ENCODE measurements at places on chromosomes 3 and 15. TPM values are rescaled to one million over a fixed set of nuclear protein-coding genes. Genes with fewer than 3 reads are reported as not detected.

DNA sequence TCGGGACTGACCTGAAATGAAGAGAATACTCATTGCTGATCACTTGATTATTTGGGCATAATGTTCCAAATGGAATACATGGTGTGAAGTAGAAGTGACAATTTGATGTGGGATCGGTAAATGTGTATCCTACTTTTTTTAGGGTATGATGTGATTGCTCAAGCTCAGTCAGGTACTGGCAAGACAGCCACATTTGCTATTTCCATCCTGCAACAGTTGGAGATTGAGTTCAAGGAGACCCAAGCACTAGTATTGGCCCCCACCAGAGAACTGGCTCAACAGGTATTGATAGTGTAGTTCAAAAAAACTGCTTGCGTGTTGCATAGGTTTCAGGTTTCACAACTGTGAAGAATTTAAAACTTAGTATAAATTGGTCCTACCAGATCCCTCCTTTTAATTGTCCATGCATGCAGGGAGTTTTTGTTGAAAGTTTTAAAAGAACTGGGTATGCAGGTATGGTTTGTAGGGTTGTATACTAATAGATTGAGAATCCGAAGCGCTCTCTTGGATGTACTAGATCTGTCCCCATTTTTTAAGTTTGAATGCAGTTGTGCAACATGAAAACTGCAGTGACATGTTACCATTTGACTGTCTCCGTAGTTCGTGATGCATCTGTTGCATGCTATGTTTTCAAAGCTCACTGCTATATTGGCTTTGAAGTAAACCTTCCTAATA lies 1.6 kb downstream of the EIF4A2 start:
- no peak for DNase-seq

GRCh38 chr3:71026634-71027578 lies 556.6 kb downstream of the FOXP1 start:
- DNase-seq: no peak

GAP43 gene
- not detected for total RNA-seq

DNA sequence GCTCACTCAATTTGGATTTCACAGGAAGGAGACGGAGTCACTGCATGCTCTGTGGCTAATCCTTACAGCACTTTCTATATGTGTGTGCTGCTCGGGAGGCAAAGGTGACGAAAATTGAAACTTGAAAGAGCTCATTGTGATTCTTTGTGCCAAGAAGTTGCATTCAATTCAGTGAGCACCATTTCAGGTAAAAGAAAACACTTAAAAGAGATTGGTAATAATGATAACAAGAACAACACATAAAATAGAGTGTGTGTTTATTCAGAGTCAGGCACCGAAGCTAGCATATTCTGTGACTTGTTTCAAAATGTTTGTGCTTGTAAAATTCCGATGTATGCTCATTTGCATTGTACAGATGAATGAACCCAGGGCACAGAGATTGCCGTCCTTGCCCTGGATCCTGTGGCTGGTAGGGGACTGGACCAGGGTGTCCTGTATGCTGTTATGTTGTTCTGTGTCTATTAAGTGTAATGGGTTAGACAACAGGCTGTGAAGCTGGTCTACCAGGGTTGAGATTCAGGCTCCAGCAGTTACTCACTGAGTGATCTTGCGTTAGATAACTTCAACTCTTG lies 193.3 kb upstream of the PROK2 start:
- no peak for DNase-seq

ROBO1 gene
- total RNA-seq: 0.64 TPM

DNA sequence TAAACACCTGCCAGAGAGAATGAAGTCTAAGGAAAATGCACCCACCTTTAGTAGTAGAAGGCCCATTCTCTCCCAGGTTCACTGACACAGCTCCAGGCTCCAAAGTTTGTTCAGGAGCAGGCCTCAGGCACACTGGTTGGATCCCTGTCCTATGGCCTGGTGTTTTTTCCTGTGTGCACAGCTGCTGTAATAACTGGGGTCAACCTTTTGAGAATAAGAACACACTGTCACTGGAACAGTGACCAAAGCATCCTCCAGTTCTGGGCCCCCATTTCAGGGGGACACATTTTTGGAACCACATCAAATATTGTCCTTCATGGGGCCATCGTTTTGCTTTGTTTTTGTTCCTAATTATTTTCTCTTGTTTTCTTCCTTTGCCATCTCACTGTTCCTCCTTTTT lies 95.8 kb downstream of the ARNT2 start:
- DNase-seq: no peak

RTP1 gene
- total RNA-seq: not detected

DNA sequence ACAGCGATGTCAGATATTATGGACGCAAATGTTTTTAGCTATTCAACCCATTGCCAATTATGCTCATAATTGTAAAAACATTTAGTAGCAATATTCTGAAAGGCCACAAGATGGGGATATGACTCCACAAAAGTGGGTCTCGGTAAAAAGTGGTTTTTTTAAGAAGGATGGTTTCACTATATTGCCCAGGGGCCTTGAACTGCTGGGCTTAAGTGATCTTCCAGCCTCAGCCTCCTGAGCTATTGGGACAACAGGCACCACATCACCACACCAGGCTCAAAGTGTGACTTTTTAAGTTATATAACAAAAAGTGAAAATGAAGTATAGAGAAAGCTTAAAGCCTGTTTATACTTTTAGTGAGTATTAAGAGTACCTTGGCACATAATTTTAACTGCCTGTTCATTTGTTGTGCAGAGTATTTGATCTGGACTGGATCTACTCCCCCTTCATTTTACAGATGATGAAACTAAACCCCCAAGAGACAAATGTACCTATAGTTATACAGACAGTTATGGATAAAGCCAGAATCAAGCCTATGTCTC lies 9.4 kb downstream of the NAA50 start:
- peak; percentile 69 for DNase-seq

GRCh38 chr3:112615989-112616731 lies 24.8 kb downstream of the CCDC80 start:
- DNase-seq: no peak

DNA sequence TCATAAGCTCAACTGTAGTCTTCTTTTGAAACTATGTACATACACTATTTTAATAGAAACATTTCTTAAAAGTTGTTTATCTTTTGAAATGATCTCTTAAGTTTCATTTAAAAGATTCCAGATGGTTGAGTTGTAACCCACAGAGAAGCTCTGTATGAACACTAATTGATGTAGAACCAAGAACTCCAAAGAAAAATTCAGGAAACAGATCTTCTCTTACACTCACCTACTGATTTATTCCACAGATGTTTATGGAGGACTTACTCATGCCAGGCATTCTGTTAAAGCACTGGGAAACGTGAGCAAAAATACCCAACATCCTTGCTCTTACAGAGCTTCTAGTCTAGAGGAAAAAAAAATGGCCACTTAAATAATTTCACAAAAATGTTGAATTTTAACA lies 551.1 kb downstream of the NAALADL2 start:
- no peak for DNase-seq

- no peak for DNase-seq
Measured at GRCh38 chr3:78900880-78901279, 866.9 kb downstream of the ROBO1 start.

RASGRP1 gene
- 0.13 TPM for total RNA-seq

CACNA1D gene
- not detected for total RNA-seq

- no peak for DNase-seq
Measured at GRCh38 chr3:21377071-21377769, 373.8 kb downstream of the ZNF385D start.

RAB11A gene
- total RNA-seq: 126 TPM

- DNase-seq: no peak
Measured at GRCh38 chr3:25944329-25944728, 154.4 kb downstream of the OXSM start.

GRCh38 chr15:64137226-64137833 lies 14.2 kb upstream of the SNX22 start:
- no peak for DNase-seq

BCHE gene
- total RNA-seq: 15.4 TPM

CDHR4 gene
- total RNA-seq: not detected

MUC4 gene
- total RNA-seq: not detected

- no peak for DNase-seq
Measured at GRCh38 chr15:38260077-38260476, 7.4 kb downstream of the SPRED1 start.

- DNase-seq: no peak
Measured at GRCh38 chr3:14425581-14426304, 23.3 kb downstream of the SLC6A6 start.

GOLGA8G gene
- total RNA-seq: not detected

DNA sequence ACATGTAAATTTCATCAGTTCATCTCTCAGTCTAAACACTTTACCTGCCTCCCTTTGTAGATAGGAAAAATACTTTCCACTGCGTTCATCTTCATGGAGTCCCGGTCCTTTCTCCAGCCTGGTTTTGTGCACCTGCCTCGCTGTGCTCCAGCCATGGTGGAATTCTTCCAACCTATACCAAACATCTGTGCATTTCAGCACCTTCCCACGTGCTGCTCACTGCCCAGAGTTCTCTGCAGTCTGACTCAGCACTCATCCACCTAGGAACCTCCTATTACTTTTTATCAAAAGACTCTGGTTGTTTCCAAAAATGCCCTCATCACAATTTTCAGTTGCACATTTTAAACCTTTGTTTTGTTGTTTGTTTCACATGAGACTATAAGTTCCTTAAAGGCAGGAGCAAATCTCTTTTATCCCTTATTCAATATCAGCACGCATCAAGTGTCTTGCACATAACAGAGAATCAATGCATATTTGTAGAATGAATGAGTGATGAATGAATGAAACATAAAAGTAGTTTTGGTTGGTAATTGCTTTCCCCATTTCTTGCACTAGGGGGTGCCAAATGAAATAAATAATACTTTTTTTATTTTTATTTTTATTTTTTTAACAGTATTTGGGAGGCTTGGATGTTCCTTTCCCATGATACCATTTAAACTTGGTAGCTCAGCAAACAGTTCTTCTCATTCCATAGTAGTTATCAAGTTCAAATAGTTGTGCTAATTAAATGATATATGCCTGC lies 30.2 kb upstream of the ADAMTS9 start:
- DNase-seq: no peak

FRMD4B gene
- total RNA-seq: 67.8 TPM

- DNase-seq: no peak
Measured at GRCh38 chr3:182241766-182242488, 530.2 kb downstream of the SOX2 start.

TBC1D23 gene
- total RNA-seq: 30.2 TPM

TGM4 gene
- 0.13 TPM for total RNA-seq

KNG1 gene
- not detected for total RNA-seq

CAMK2N2 gene
- total RNA-seq: not detected

DNA sequence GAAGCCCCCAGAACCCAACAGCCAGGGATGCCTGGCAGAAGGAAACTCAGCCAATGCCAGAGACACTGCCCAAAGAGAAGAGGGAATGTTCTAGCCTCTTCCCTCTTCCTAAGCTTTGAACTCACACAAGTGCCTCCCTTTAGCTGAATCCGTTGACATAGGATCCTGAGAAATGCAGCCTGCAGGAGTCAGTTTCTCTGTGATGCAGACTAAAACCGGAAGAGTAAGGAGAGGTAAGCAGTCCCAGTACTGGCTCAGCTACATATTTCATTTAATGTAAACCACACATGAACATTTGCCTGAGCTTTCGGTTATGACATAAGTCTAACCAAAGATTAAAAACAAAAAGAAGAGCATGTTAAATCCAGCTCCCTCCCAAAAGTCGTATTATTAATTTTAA lies 768.7 kb downstream of the TBL1XR1 start:
- DNase-seq: no peak

GRCh38 chr3:57110798-57111197 lies 50.3 kb downstream of the SPATA12 start:
- no peak for DNase-seq

DNA sequence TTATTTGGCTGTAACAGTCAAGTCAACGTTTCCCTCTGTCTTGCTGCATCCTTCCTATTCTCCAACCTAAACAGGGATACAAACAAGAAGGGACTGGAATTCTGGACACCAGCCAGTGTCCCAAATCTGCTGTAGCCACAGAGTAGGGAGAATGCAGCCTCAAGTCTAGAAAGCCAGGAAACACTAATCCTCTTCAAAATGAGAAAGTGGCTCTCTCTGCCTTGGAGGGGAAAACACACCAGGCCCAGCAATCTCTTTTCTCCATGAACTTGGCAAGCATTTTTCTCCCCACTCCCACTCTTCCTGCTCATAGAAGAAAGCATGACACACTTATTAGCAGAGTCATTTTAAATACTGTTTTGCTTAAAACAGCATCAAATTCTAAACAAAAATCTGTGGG lies 781.7 kb downstream of the SQOR start:
- DNase-seq: no peak

DNA sequence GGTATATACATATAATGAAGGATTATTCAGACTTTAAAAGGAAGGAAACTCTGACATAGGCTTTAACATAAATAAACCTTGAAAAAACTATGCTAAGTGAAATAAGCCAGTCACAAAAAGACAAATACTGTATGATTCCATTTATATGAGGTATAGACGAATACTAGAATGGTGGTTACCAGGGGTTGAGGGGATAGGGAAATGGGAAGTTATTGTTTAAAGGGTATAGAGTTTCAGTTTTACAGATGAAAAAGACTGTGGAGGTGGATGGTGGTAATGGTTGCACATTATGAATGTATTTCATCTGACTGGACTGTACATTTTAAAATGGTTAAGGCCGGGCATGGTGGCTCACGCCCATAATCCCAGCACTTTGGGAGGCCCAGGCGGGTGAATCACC lies 41.7 kb downstream of the FRMD5 start:
- no peak for DNase-seq

ECE2 gene
- total RNA-seq: not detected

GRCh38 chr3:191528589-191528988 lies 67.6 kb downstream of the PYDC2 start:
- DNase-seq: no peak

- DNase-seq: no peak
Measured at GRCh38 chr3:42012383-42012934, 50.6 kb upstream of the ULK4 start.

STAC gene
- total RNA-seq: 2.1 TPM

- DNase-seq: no peak
Measured at GRCh38 chr3:162610261-162610660, 1113.7 kb downstream of the OTOL1 start.

Data from dermis microvascular lymphatic vessel endothelial cell (primary cell).